ENCODE measurements at places on chromosomes 4 and X.
A peak's percentile ranks its signal among the peaks of the same experiment; 100 is the strongest.

GRCh38 chrX:95907081-95907480 is 777.6 kb upstream of the DIAPH2 start:
- DNase-seq, result peak; percentile 3

- DNase-seq, result peak; percentile 7
These were observed 40.2 kb upstream of the NDNF start for GRCh38 chr4:121112530-121112929.

DNA sequence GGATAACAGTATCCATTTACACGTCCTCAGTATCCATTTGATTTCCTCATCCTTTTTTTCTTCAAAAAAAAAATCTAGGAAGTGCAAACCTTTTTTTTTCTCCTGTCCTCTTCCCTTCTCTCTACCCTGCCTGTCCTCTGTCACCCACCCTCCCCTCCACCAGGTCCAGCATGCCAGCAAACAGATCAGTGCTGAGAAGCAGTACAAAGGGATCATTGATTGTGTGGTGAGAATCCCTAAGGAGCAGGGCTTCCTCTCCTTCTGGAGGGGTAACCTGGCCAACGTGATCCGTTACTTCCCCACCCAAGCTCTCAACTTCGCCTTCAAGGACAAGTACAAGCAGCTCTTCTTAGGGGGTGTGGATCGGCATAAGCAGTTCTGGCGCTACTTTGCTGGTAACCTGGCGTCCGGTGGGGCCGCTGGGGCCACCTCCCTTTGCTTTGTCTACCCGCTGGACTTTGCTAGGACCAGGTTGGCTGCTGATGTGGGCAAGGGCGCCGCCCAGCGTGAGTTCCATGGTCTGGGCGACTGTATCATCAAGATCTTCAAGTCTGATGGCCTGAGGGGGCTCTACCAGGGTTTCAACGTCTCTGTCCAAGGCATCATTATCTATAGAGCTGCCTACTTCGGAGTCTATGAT is 1.7 kb downstream of the SLC25A4 start:
- DNase-seq, result no peak

- no peak for DNase-seq
These were observed 35.2 kb upstream of the LPAR4 start for GRCh38 chrX:78712336-78712735.

DNA sequence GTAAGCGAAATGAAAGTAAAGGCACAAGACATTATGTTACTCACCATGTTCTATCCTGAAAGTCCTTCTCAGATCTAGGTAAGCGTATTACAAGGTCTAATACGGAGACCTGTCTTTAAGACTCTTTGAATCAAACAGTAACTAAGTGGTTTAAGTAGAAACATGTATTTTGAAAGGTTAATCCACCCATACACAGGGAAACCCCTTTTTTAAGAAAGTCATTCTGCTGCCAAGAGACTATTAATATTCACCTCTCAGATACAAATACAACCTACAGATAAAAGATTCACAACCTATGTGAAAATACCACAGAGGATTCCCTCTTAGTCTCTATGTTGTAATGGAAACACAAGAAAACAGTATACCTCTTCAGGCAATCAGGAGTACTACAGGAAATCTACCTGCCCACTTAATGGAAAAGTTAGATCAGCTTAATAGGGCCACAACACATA is 63.2 kb upstream of the TNIP3 start:
- DNase-seq, result no peak

GRCh38 chr4:28073860-28074555 is 1213.4 kb downstream of the STIM2 start:
- DNase-seq, result no peak

GRCh38 chr4:4851081-4851480 is 8.4 kb upstream of the MSX1 start:
- DNase-seq, result no peak

DNA sequence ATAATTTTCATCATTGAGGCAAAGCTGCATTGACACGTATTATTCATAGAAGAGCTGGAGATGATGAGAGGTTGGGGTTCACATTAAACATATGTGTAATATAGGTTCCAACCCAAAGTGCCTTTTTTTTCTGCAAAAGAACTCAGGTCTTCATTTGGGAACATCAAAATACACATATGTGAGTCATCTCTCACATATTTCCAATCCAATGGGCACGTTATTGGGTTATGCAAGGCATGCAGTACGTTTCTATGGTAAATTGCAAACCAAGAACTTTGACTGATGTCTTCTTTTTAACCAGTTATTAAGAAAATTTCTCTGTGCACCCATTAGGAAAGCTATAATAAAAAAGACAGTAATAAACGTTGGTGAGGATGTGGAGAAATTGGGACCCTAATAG is 150.3 kb upstream of the FAM9B start:
- DNase-seq, result no peak

GRCh38 chrX:27619975-27620374 is 29.8 kb downstream of the DCAF8L2 start:
- peak; percentile 53 for DNase-seq

DNA sequence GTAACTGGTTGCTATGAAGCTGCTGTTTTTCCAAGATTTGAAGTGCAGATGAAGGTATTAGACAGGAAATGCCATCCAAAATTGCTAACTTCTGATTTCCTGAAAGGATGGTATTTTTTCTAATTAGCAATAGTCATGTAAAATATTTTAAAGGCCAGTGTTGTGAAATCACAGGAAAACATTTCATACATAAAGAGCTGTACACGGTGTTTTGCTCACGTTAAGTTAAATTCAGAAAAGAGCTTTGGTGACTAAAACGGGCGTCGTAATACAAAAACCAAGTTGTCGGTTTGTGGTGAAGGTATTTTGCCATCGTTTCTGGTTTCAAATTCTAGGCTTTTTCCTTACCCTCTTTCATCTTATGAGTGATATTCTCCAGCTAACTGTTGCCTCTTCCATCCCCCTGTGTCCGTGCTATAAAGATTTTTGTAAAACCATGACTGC is 39.8 kb downstream of the AFF1 start:
- DNase-seq, result peak; percentile 46

GRCh38 chrX:44203791-44204190 is 139.7 kb downstream of the EFHC2 start:
- no peak for DNase-seq

- DNase-seq, result no peak
These were observed 540.2 kb upstream of the TENM3 start for GRCh38 chr4:181702864-181703495.

- DNase-seq, result no peak
These were observed 12.3 kb upstream of the VCX2 start for GRCh38 chrX:8183346-8183745.

DNA sequence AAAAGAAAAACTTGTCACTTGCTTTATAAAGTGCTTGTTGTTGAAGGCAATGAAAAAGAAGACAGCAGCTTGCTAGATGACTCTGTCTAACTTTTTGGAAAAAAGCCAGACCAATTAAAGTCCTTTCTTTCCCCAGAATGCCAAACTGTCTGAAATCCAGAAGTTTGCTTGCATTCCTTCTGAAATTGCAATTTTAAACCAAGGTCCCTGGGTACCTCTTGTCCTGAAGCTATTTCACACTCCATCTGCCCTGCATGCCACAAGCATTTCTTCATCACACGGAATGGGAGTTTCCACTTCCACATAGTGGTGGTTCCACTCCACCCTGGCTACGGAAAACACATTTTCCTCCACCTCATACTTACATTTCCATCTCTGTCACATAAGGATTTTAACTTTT is 101.0 kb downstream of the PAPSS1 start:
- DNase-seq, result peak; percentile 49

GRCh38 chrX:136064661-136065043 is 79.4 kb downstream of the SLC9A6 start:
- DNase-seq, result no peak

DNA sequence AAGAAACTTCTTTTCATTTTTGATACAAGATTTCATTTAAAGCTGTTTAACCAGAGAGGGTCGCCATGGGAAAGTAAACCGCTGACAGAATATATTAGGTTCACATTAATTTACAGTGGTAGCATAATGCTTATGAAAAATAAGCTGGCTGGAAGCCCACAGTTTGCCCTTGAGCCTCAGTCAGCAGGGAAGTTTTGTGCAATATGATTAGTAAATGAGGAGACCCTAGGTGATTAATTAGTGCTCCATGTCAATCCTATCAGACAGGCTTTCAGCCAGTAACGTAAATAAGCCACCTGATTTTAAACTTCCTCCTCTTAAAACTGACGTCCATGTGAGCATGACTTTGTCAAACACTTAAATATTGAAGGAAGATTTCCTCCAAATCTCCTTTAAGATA is 134.2 kb downstream of the TSPAN5 start:
- DNase-seq, result no peak

GRCh38 chrX:80423744-80424143 is 3.5 kb downstream of the TENT5D start:
- DNase-seq, result no peak

GRCh38 chrX:31126205-31126604 is 54.4 kb upstream of the FTHL17 start:
- DNase-seq, result no peak

- DNase-seq, result no peak
These were observed 21.4 kb downstream of the PTPN13 start for GRCh38 chr4:86615501-86615900.

DNA sequence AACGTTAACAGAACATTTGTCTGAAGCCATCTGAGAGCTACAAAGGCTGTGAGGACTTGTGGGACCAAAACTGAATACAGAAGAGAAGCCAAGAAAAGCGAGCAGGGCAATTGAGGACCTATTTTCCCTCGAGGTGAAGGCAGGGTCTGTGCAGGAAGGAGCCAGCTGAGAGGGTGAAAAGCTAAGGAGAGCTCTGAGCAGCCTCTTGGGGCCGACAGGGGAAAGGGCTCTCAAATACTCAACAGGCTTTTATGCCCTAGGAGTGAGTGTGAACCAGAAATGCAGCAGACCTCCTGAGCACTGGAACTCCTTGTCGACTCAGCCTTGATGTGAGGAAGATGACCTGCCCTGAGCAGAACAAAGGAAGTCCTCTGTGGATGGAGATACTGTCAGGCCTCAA is 54.2 kb downstream of the C4orf50 start:
- no peak for DNase-seq

- no peak for DNase-seq
These were observed 91.7 kb upstream of the PNPLA4 start for GRCh38 chrX:8018934-8019333.

DNA sequence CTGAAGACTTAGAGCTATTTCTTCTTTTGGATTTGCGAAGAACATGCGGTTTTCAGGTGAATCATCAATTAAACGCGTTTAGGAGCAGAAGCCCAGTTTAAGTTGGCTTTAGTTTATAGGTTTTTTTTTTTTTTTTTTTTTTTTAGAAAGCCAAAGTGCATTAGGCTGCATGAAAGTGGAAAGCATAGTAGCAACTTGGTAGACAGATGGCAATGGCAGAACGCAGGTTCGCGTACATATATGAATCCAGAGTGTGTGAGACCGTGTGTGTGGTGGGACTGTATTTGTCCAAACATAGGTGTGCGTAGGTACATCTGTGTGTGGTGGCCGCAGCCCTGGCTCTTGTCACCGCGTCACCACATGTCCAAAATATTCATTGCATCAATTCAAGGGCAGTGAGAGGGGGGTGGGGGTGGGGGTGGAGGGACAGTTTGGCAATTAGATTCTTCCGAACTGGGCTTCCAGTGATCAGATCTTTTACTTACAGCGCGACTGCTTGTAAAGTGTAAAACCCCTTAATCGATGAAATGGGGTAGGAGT is 901 bp downstream of the JADE1 start:
- DNase-seq, result peak; percentile 78

DNA sequence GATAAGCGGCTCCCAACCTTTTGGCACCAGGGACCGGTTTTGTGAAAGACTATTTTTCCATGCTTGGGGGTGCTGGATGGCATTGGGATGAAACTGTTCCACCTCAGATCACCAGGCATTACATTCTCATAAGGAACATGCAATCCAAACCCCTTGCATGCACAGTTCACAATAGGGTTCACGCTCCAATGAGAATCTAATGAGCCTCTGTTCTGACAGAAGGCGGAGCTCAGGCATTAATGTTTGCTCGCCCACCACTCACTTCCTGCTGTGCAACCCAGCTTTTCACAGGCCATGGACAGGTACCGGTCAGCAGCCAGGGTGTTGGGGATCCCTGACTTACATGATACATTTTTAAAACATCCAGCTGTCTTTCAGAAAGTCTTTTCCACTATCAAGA is 187.3 kb downstream of the SLC39A8 start:
- DNase-seq, result no peak

DNA sequence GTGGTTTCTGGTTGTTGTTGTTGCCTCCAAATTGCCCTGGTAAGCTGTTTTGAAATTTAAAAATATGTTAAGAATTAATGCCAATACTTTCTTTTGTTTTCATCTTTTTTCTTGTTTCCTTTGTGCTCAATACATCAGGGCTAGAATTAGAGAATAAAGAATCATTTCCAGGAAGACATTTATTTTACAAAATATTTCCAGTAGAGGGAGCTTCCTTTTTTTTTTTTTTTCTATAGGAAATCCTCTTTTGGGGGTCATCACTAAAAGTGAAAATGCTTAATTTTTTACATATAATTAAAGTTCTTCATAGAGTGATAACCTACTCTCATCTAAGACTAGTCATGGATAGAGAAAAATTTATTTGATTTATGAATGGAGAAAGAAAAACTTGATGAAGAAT is 2.4 kb downstream of the GLRA3 start:
- DNase-seq, result no peak

- DNase-seq, result no peak
These were observed 58.4 kb downstream of the CEP135 start for GRCh38 chr4:56007154-56007553.

- no peak for DNase-seq
These were observed 21.8 kb downstream of the UPRT start for GRCh38 chrX:75295641-75296040.

GRCh38 chr4:149708513-149709130 is 107.0 kb downstream of the IQCM start:
- DNase-seq, result peak; percentile 61

GRCh38 chr4:5385741-5386311 is 322.5 kb downstream of the EVC2 start:
- no peak for DNase-seq

- DNase-seq, result peak; percentile 60
These were observed 128.5 kb upstream of the TSPAN5 start for GRCh38 chr4:98786866-98787265.

GRCh38 chrX:38732866-38733265 is 68.4 kb upstream of the MID1IP1 start:
- no peak for DNase-seq

- DNase-seq, result peak; percentile 76
These were observed 234.1 kb downstream of the ANKRD50 start for GRCh38 chr4:124478470-124478869.

- no peak for DNase-seq
These were observed 455.9 kb downstream of the AFF2 start for GRCh38 chrX:148956352-148956751.

- no peak for DNase-seq
These were observed 43.6 kb upstream of the UCP1 start for GRCh38 chr4:140612357-140612756.

DNA sequence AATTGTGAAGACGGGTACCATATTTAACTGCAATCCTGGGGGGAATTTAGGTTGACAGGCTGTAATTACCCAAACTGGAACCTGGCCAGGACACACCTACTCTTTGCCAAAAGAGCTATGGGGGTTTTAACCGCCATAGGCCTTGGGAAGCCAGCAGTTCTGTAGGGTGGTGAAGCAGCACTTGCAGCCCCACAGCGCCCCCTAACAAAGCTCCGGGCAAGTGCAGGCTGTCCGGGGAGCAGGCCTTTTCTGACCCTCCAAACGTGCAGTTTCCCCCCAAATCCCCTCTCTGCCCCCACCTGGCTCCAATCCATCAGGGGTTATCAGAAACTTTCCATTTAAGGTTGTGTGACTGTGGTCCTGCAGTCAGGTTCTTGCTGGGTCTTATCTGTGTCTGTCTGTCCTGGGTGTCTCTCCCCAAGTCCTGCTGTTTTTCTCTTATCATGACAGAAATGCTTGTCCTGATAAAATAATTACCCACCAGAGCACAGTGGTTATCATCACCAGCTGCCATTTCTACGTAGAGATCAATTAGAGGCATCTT is 350.9 kb downstream of the MID1IP1 start:
- DNase-seq, result peak; percentile 12

Data from lung microvascular endothelial cell (primary cell).